ENCODE measurements at places on chromosomes 3 and 15. TPM values are rescaled to one million over a fixed set of nuclear protein-coding genes. Genes with fewer than 3 reads are reported as not detected.

The PEX5L gene
- total RNA-seq, result not detected

GRCh38 chr3:129441782-129442181 is 1.8 kb downstream of the IFT122 start:
- no peaks in the 10 kb centered on the region for H3K27me3 ChIP-seq
- no peak overlapping the region for H3K27ac ChIP-seq
- no peak for DNase-seq

- no peak for DNase-seq
- no peaks in the 10 kb centered on the region for H3K4me1 ChIP-seq
- H3K27ac ChIP-seq, result no peak overlapping the region
- no peak overlapping the region for H3K4me3 ChIP-seq
- no peaks in the 10 kb centered on the region for H3K27me3 ChIP-seq
Measured at GRCh38 chr3:37800022-37800551, 61.6 kb upstream of the CTDSPL start.

The TIPIN gene
- total RNA-seq, result 28.6 TPM

- no peak overlapping the region for H3K4me3 ChIP-seq
- no peak for DNase-seq
- no peaks in the 10 kb centered on the region for H3K27me3 ChIP-seq
- H3K27ac ChIP-seq, result no peak overlapping the region
- no peaks in the 10 kb centered on the region for H3K36me3 ChIP-seq
Measured at GRCh38 chr3:153829606-153830170, 291.5 kb upstream of the ARHGEF26 start.

The MUC20 gene
- total RNA-seq, result 0.24 TPM

The EXD1 gene
- not detected for total RNA-seq

Data from HepG2 (cell line).